ENCODE measurements at places on chromosomes 1 and 21.
A peak's percentile ranks its signal among the peaks of the same experiment; 100 is the strongest.

- DNase-seq = peak; percentile 91
Measured at GRCh38 chr1:91730801-91731732, 154.9 kb downstream of the TGFBR3 start.

DNA sequence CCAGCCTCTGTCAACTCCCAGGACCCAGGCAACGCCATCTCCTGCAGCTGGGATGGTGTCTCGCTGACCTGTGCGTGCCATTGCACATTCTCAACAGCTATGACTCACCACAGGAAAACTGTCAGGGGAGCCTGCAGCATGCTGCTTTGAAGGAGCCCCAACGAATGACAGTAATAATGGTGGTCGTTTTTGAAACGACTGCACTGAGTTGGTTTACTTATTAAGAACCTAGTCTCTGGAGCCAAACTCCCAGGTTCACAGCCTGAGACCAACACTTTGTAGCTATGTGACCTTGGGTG lies 21.6 kb downstream of the TCEA3 start:
- DNase-seq = no peak

GRCh38 chr1:7401814-7402547 lies 369.1 kb upstream of the VAMP3 start:
- peak; percentile 64 for DNase-seq

DNA sequence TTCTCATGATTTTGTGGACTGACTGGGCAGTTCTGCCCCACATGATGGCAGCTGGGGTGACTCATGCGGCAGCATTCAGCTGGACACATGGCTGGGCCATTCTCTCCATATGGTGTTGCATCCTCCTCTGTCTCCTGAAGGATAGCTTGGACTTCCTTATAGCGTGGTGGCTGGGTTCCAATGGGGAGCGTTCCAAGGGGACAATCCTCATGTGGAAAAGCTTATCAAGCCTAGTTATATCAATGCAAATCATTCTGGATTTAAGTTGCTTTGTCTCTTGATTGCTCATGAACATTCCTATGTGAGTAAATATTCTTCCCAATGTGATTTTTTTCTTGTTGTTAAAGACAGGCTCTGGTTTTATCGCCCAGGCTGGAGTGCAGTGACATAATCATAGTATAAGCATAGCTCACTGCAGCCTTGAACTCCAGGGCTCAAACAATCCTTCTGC lies 13.2 kb upstream of the SLC2A1 start:
- no peak for DNase-seq

Measured in vagina (tissue), 2 donors.